Lower lobe of right lung (tissue), 2 donors: ENCODE measurements at places on chromosomes 5 and 9. TPM values are rescaled to one million over a fixed set of nuclear protein-coding genes. Genes with fewer than 3 reads are reported as not detected.

TNC gene
- 18.5 TPM for total RNA-seq

SMIM15 gene
- 55.9 TPM for total RNA-seq

PCDHAC2 gene
- total RNA-seq = 5.8 TPM

DNA sequence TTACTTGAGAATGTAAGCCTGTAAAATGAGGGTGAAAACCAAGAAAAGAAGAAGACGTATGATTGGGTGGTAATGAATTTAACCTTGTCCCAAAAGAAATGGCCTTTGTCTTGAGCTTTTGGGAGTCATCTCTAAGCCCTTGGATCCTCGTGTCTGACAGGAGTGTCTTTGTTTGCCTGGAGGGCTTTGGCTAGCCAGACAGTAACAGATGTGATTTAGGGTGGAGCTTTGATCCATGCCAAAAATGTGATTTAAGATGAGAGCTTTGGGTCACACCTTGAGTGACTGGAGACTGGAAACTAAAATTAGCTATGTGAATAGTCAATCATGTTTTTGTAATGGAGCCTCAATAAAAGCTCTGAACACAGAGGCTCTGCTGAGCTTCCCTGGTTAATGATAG, 25.9 kb upstream of the ZFAND5 start:
- no peak for DNase-seq

SHISAL2B gene
- not detected for total RNA-seq

PKD2L2 gene
- total RNA-seq = not detected

RRAGA gene
- 74.2 TPM for total RNA-seq

MLANA gene
- total RNA-seq = not detected

NIPSNAP3A gene
- 25.6 TPM for total RNA-seq

NR2F1-AS1 gene
- total RNA-seq = 11.1 TPM

- no peak for DNase-seq
Observed at GRCh38 chr9:120446671-120447070, 133.3 kb downstream of the CDK5RAP2 start.
